Activated T-helper 1 cell treated with anti-CD3 and anti-CD28 coated beads, Interleukin-12 subunit alpha, Interleukin-12 subunit beta, Interleukin-2, Interleukin-4 antibody, amounts not matched to agents 30 ng/mL and 10 ng/mL and 1 ng/mL, durations not matched to agents 14 hours and 24 hours and 36 hours (primary cell): ENCODE measurements at places on chromosomes 1 and 21. TPM values are rescaled to one million over a fixed set of nuclear protein-coding genes. Genes with fewer than 3 reads are reported as not detected.

GRCh38 chr1:101105877-101106276, 80.3 kb upstream of the DPH5 start:
- H3K4me1 ChIP-seq = peaks cover 23% of the 10 kb centered on the region
- no peak overlapping the region for H3K4me3 ChIP-seq
- no peak overlapping the region for H3K27ac ChIP-seq
- no peak for DNase-seq
- H3K36me3 ChIP-seq = peaks cover 14% of the 10 kb centered on the region

GRCh38 chr1:6010554-6010953, 18.3 kb upstream of the NPHP4 start:
- H3K27ac ChIP-seq = peak overlapping the region; percentile 77
- no peak overlapping the region for H3K4me3 ChIP-seq
- no peaks in the 10 kb centered on the region for H3K4me1 ChIP-seq
- peaks cover 18% of the 10 kb centered on the region for H3K36me3 ChIP-seq
- no peak for DNase-seq

DNA sequence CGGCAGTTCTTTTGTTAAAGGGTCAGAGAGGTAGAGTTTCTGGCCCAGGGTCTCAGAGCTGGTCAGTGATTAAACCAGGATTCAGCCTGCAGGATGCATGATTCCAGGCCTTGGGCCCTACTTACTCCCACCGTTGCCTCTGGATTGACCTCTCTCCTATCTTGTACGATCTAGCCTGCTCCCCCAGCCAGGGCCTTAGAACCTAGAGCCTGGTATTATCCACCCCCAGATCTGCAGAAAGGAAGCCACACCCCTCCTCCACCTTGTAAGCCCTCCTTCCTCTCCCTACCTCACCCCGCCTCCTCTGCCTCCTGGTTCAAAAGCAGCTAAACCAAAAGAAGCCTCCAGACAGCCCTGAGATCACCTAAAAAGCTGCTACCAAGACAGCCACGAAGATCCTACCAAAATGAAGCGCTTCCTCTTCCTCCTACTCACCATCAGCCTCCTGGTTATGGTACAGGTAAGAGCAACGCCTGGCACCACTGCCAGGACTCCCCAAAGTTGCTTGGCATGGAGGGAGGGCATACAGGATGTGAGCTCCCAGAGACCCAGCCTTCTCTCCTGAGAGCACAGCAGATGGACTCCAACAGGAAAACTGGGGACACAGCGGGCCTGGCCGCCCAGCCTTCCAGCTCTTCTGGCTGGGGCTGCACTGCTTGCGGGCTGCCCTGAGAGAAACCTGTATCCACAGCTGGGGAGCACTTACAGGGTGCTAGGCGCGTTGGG, at the start of gene CD52:
TSS of gene CD52 (plus strand) at position 347 of the 726 bp plus-strand sequence. CDS start at position 407, 60 bp downstream.
- peak within 1 kb of the TSS; percentile 88 for H3K27ac ChIP-seq
- peaks cover 83% of the 10 kb centered on the region for H3K4me1 ChIP-seq
- H3K36me3 ChIP-seq = peaks cover 19% of the 10 kb centered on the region
- peak within 1 kb of the TSS; percentile 87 for H3K4me3 ChIP-seq
- H3K27me3 ChIP-seq = no peaks in the 10 kb centered on the region

DNA sequence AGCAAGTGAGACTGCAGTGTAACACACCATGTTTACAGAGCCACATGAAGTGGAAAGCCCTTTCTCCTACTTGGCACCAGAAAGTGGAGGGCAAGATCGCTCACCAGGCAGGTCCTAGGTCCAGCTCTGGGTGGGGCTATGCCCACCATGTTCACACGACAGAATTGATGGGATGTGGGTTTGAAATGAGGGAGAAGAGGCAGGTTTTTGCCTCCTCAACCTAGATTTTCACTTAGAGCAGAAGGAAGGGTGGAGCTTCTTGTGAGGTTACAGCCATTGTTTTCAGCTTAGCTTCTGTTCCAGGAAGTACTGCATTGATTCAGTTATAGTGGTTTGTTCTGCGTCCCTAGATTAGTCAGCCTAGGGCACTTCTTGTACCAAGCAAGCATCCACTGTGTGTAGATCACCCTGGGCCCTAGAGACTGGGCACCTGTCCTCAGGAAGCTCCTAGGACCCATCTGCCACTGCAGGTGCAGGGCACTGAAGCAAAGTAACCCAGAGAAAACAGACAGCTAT, 2.3 kb downstream of the CD53 start:
- H3K4me1 ChIP-seq = peaks cover 63% of the 10 kb centered on the region
- peak; percentile 60 for DNase-seq
- peak overlapping the region; percentile 98 for H3K27ac ChIP-seq
- peak overlapping the region; percentile 99 for H3K4me3 ChIP-seq

GRCh38 chr21:31198575-31198974, 145.5 kb downstream of the TIAM1 start:
- peaks cover 44% of the 10 kb centered on the region for H3K36me3 ChIP-seq
- H3K27me3 ChIP-seq = no peaks in the 10 kb centered on the region
- H3K27ac ChIP-seq = no peak overlapping the region
- peaks cover 46% of the 10 kb centered on the region for H3K4me1 ChIP-seq

Gene HHIPL2
- 0.16 and 0.91 TPM in 2 replicates for total RNA-seq

- no peak overlapping the region for H3K27ac ChIP-seq
- DNase-seq = no peak
- H3K36me3 ChIP-seq = no peaks in the 10 kb centered on the region
- no peaks in the 10 kb centered on the region for H3K4me1 ChIP-seq
- peaks cover 24% of the 10 kb centered on the region for H3K27me3 ChIP-seq
Measured at GRCh38 chr1:164559342-164560051, 513 bp downstream of the PBX1 start.

Gene GJA5
- total RNA-seq = not detected in 2 replicates

- peak; percentile 11 for DNase-seq
- peak within 1 kb of the TSS; percentile 89 for H3K4me3 ChIP-seq
- peaks cover 80% of the 10 kb centered on the region for H3K27me3 ChIP-seq
- peaks cover 2% of the 10 kb centered on the region for H3K36me3 ChIP-seq
- peak within 1 kb of the TSS; percentile 81 for H3K27ac ChIP-seq
Measured at GRCh38 chr1:157045250-157046218, at the start of gene ARHGEF11. TSS of gene ARHGEF11 (minus strand) at chr1:157045742. CDS start at chr1:157044330, 1,412 bp downstream.

Gene PM20D1
- 0.29 and 0.39 TPM in 2 replicates for total RNA-seq

DNA sequence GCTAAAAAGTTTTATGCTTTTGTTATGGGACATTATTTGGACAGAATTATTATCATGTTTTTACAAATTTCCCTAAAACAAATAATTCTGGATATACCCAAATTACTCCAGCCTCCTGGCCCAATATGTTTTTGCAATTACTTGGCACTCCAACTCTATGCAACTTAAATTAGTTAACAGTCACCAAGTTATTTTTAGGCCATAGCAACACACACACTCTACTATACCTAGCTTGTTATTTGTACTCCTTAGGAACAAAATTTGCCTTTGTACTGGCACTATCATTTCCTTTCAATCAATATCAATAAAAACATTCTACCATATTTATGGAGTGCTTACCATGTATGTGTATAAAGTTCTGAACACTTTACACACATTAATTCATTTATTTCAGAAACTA, 7.7 kb downstream of the DUSP10 start:
- peaks cover 50% of the 10 kb centered on the region for H3K4me1 ChIP-seq
- no peak overlapping the region for H3K4me3 ChIP-seq
- H3K36me3 ChIP-seq = peaks cover 55% of the 10 kb centered on the region
- no peak overlapping the region for H3K27ac ChIP-seq
- H3K27me3 ChIP-seq = no peaks in the 10 kb centered on the region

- peaks cover 18% of the 10 kb centered on the region for H3K27me3 ChIP-seq
- H3K4me1 ChIP-seq = no peaks in the 10 kb centered on the region
- H3K36me3 ChIP-seq = no peaks in the 10 kb centered on the region
Measured at GRCh38 chr21:15077529-15078145, 12.8 kb upstream of the NRIP1 start.

DNA sequence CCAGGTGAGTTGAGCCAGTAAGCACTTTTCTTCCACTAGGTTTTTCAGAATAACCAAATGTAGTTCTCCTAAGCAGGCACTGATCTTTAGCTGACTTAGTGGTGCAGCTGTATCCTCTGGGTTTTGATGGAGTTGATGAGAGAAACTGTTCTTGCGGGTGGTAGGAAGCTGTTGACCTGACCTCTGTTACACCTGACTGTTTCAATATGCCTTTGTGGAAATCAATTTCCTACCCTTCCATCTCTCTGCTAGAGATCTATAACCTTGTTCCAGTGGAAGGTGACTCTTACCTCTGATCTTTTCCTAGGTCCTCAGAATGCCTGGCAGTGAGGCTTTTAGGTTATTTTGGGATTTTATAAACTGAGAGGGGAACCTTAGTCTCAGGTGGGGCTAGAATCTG, 51.6 kb upstream of the MACF1 start:
- no peak overlapping the region for H3K27ac ChIP-seq
- H3K4me3 ChIP-seq = no peak overlapping the region
- H3K36me3 ChIP-seq = no peaks in the 10 kb centered on the region
- peaks cover 11% of the 10 kb centered on the region for H3K27me3 ChIP-seq
- DNase-seq = no peak
- H3K4me1 ChIP-seq = peaks cover 7% of the 10 kb centered on the region

DNA sequence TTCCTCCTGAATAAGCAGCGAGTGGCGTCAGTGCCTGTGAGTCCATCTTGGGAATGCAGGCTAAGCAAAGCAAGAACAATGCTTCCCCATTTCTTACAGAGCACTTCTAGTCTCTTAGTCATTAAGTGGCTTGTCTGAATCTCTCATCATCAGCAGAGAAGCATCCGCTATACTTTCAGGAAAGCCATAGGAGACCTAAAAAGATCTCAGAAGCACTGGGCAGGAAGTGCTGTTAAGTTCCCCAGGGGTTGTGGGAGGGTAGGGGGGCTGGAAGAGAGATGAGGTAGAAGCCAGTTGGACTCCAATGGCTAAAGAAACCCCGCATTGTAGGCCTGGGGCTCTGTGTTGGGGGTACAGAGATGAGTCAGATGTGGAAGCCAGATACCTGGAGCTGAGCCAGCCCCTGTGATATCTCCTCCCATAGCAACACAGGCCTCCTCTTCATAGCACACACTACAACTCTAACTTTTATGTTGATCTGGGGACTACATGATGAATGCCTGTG, 44.9 kb downstream of the SYT6 start:
- H3K4me1 ChIP-seq = peaks cover 9% of the 10 kb centered on the region
- H3K27me3 ChIP-seq = peaks cover 2% of the 10 kb centered on the region
- H3K4me3 ChIP-seq = no peak overlapping the region
- DNase-seq = no peak
- H3K27ac ChIP-seq = no peak overlapping the region

Gene ASH1L
- total RNA-seq = 44.0 and 45.4 TPM in 2 replicates

DNA sequence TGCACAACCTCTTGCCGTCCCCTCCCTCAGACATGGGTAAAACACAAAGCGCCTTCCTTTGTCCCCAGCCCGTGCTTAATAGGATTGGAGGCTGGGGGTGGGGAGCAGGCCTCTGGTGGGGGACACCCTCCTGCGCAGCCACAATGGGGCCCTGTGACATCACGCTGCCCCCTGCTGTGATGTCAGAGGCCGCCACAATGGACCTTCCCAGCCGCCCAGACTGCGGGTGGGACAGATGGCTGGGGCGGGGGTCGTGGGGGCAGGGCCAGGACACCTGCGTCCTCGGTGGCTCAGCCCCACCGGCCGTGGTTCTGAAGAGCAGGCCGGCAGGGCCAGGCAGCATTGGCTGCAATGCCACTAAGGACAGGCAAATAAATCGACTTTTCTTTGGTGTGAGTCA, 39.9 kb downstream of the EPHA2 start:
- H3K36me3 ChIP-seq = no peaks in the 10 kb centered on the region
- no peak overlapping the region for H3K27ac ChIP-seq
- no peaks in the 10 kb centered on the region for H3K4me1 ChIP-seq

Gene C4BPA
- total RNA-seq = not detected in 2 replicates

DNA sequence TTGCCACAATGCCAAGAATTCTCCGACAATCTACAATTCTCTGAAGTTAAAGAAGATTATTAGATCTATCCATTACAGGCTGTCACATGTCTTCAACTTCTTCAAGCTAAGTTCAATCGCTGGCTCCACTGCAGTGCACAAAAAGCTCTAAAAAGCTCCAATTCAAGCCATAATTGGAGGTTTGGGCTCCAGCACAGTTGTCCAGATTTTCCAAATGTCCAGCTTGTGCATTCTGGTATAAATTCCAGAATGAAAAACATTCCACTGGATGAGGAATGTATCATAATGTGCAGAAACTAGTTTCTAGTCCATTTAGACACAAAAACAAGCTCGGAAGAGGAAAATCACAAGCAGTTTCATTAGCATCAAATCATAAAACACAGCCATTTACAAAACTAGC, 138.6 kb downstream of the NRIP1 start:
- no peaks in the 10 kb centered on the region for H3K36me3 ChIP-seq
- DNase-seq = no peak
- no peak overlapping the region for H3K4me3 ChIP-seq
- H3K4me1 ChIP-seq = no peaks in the 10 kb centered on the region
- no peaks in the 10 kb centered on the region for H3K27me3 ChIP-seq

Gene OR2L13
- not detected in 2 replicates for total RNA-seq

DNA sequence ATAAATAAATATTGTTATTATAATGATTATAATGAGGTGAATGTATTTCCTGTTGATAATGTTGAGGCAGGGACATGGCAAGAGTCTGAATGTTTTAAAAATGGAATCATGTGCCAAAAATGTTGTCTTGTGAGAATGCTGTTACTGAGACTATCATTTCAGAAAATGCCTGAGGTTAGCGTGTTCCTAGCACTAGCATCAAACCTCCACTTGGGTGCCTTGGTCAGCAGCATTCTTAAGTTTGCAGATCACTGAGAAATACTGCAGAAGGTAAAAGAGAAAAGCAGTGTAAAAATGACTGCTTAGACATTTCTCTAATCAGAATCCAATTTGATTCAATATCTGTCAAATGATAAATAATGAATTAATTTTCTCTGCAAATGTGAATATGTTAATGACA, 50.8 kb downstream of the OLFM3 start:
- no peaks in the 10 kb centered on the region for H3K27me3 ChIP-seq
- peaks cover 4% of the 10 kb centered on the region for H3K4me1 ChIP-seq
- no peak overlapping the region for H3K27ac ChIP-seq
- no peaks in the 10 kb centered on the region for H3K36me3 ChIP-seq
- H3K4me3 ChIP-seq = no peak overlapping the region

DNA sequence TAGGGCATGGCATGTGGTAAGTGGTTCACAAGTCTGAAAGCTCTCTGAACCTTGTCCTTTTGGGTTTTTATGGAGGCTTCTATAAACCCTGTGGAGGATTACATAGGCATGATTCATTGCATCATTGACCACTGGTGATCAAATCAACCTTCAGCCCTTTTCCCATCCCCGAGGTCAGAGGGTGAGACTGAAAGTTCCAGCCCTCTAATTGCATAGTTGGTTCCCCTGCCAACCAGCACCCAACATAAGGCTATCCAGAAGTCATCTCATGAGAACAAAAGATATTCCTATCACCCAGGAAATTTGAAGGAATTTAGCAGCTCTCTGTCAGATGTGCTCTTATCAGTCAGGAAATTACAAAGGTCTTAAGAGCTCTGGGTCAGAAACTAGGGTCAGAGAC, 89.5 kb upstream of the ARTN start:
- no peak for DNase-seq
- H3K27ac ChIP-seq = no peak overlapping the region
- H3K4me1 ChIP-seq = peaks cover 14% of the 10 kb centered on the region
- H3K27me3 ChIP-seq = no peaks in the 10 kb centered on the region
- no peak overlapping the region for H3K4me3 ChIP-seq
- peaks cover 25% of the 10 kb centered on the region for H3K36me3 ChIP-seq

DNA sequence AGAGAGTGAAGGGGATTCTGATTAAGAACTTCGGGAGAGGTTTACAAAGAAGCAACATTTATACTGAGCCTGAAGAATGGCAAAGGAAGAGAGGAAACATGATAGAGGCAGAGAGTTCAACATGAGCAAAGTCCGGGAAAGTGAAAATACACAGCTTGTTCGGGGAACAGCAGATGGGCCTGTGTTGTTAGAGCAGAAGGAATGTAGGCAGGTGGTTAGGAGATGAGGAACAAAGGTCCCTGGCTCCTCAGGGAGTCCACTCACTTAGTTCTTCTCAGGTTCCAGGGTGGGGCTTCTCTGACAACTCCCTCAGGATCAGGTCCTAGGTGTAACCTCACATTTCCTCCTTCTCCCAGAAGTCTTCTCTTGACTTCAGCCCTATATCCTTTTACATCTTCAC, 5.1 kb upstream of the ZNF326 start:
- H3K4me3 ChIP-seq = no peak overlapping the region
- H3K27me3 ChIP-seq = peaks cover 3% of the 10 kb centered on the region
- DNase-seq = no peak
- H3K27ac ChIP-seq = no peak overlapping the region
